Colonic mucosa (tissue), 4 donors: ENCODE measurements at places on chromosomes 13 and 19. TPM values are rescaled to one million over a fixed set of nuclear protein-coding genes. Genes with fewer than 3 reads are reported as not detected.

LPAR2 gene
- 22.6 TPM for total RNA-seq

ISYNA1 gene
- 17.7 TPM for total RNA-seq

- DNase-seq, result no peak
Observed at GRCh38 chr13:60398379-60398891, 1.4 kb downstream of the TDRD3 start.

GRCh38 chr13:42000846-42001245 lies 39.9 kb upstream of the VWA8 start:
- DNase-seq, result no peak

DNA sequence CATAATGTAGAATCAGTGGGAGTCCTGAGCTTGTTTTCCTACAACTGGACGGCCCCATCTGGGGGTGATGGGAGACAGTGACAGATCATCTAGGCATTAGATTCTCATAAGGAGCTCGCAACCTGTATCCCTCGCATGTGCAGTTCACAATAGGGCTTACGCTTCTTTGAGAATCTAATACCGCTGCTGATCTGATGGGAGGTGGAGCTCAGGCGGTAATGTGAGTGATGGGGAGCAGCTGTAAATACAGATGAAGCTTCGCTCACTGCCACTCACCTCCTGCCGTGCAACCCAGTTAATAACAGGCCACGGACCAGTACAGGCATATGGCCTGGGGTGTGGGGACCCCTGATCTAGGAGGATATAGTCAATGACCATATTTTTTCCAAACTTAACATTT lies 38.8 kb downstream of the RCBTB1 start:
- no peak for DNase-seq

CEP89 gene
- total RNA-seq, result 16.6 TPM

DNA sequence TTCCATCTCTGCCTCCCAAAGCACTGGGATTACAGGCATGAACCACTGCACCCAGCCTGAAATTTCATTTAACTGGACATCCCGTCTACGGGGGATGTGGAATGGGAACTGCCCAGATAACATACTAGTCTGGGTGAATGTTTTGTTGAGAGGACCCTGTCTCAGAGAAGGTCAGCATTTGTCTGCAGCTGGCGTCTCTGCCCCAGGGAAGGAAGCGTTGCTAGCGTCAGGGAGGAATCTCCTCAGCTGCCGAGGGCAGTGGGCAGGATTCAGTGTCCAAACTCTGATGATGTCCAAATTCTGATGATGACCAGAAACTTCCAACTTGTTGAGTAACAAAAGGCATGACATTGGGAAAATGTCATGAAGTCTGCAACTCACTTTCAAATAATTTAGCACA lies 3.1 kb downstream of the NXNL1 start:
- no peak for DNase-seq

NXNL1 gene
- total RNA-seq, result not detected
